Activated T-cell treated with anti-CD3 and anti-CD28 coated beads, Interleukin-2, amount 50 U/mL, for 72 hours (primary cell): ENCODE measurements at places on chromosomes 4 and X.

- no peak for DNase-seq
These were observed 8.4 kb downstream of the BEND4 start for GRCh38 chr4:42144028-42144427.

DNA sequence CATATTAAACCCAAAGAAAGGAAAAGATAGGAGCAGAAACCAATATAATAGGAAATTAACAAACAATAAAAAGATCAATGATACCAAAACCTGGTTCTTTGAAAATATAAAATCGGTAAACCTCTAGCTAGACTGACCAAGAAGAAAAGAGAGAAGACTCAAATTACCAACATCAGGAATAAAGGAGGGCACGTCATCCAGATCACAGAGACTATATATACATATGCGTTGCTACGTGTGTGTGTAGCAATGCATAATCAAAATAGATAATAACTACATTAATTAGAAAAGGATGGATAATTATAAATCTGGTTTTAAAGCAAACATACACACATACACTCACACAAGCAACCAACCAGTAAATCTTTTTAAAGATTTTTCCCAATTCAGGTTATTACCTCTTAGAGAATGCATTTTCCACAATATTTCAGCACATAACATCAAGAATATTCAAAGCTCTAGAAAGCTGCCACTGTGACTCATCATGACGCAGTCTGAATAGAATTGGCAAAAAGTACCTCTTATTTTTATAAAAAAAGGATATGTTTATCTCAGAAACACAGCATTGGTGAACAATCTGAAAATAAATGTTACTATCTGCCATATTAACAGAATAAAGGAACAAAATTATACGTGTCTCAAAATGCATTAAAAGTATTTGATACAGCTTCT, 41.4 kb upstream of the USP9X start:
- no peak for DNase-seq

DNA sequence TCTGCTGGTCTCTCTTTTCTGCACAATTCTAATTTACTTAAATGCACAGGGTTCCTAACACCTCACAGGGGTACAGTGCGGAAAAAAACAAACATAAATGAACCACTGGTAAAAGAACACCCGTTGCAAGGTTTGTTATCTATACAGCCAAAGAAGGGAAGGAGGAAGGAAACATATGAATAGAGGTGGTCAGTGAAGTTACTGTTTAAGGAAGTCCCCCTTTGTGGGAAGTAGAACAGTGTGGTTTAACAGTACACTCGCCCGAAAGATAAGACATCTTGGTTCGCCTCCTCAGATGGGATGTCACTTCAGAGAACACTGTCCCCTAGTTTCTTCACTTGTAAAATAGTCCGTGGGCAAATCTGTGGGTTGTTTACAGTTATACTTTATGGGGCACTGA, 57.5 kb downstream of the TEC start:
- DNase-seq, result no peak

DNA sequence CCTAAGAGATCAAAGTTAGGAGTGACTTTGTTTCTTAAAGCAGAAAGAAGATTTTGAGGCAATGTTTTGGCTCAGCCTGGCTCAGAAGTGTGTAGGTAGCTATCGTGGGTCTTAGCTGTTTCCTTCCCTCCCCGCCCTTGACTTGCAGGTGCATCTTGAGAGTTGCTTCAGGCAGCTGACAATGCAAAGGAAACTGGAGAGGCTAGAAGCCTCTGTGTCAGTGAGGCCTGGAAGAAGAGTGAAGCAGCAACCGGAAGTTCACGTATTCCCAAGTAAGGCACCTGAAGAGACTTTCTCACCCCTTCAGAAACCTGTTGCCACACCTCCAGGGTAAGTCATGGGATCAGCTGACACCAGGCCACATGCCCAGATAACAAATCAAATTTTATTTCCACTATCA, 10.6 kb upstream of the XKRX start:
- no peak for DNase-seq

- DNase-seq, result no peak
These were observed 83.8 kb upstream of the ZIC3 start for GRCh38 chrX:137482136-137482535.

GRCh38 chrX:105567082-105567481, 255.3 kb upstream of the NRK start:
- DNase-seq, result no peak

GRCh38 chr4:135269125-135269890, 1067.7 kb upstream of the PABPC4L start:
- no peak for DNase-seq

DNA sequence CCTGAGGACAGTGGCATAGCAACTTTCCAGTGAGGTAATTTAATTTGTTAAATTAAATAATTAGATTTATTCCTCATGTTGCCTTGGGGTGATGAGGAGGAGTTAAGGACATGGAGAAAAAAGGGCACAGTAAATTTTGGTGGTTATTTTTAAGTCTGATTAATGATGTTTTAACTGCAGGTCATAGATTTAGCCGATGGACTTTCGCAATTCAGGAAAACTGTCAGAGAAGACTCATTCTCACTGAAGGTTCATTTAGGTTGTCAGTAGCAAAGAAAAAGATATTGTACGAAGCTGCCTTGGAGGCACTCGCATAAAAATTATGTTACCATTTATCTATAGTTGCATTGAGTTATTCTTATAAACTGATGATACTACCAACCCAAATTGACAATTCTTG, 164.2 kb upstream of the PITX2 start:
- no peak for DNase-seq

GRCh38 chr4:115126491-115126890, 13.1 kb upstream of the NDST4 start:
- no peak for DNase-seq

GRCh38 chr4:95550115-95550987, 1.6 kb upstream of the UNC5C start:
- DNase-seq, result no peak

DNA sequence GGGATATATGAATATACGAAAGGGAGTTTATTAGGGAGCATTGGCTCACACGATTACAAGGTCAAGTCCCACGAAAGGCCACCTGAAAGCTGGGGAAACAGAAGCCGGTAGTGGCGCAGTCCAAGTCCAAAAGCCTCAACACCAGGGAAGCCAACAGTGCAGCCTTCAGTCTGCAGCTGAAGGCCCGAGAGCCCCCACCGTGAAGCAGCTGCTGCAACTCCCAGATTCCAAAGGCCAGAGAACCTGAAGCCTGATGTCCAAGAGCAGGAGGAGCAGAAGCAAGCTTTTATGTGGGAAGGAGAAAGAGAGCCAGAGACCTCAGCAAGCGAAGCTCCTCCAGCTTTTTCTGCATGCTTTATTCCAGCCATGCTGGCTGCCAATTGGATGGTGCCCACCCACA, 275.8 kb downstream of the PTTG2 start:
- no peak for DNase-seq

GRCh38 chr4:74407891-74408290, 37.0 kb upstream of the AREG start:
- DNase-seq, result no peak

DNA sequence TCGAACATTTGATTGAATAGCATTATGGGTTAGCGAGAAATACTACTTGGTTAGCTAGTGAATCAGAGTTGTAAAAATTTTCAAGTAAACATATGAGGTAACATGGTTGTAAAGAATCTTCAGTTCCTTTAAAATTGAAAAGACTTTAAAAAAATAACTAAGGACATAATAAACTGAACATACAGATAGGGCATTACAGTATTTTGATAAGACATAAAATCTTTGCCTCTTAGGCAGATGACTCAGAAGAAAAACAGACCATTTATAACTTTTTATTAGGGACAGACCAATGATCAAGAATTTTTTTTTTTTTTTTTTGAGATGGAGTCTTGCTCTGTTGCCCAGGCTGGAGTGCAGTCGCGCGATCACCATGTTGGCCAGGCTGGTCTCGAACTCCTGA, 43.1 kb downstream of the PNMA5 start:
- DNase-seq, result no peak

DNA sequence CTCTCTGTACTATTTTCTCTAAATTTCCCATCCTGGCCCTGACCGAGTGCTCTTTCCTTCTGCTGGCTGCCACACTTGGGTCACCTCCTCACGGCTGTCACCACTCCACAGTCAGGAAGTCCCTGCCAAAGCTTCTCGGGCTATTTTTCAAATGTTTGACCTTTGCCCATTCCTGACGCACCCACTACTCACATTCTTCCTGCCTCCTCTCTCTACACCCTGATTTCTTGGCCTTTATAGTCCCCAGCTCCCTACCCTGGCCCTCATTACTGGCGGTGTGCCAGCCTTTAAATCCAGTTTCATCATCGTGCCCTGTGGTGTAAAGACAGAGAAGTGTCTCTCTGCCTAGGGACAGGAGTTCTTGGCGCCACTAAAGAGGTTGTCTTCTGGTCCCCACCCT, 46.4 kb upstream of the GATB start:
- no peak for DNase-seq

DNA sequence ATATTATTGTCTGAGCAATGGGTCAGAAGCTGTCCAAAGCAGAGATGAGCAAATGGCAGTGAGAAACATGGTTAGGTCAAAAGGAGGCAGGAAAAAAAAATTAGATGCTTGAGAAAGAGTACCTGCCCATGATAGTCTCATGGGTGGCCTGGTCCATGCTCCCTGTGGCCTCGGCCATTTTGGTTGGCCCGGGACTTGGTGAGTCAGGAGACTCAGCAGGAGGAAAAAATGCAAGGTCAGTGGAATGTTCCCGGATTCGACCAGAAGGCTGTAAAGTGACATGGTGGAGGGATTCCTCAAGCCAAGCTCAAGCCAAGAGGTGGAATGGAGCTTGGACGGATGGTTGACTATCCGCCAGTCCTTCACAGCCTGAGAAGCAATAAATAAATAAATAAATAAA, 236.7 kb downstream of the ASMT start:
- no peak for DNase-seq
